Left renal cortex interstitium (tissue), 4 donors: ENCODE measurements at places on chromosomes 1 and 21.

DNA sequence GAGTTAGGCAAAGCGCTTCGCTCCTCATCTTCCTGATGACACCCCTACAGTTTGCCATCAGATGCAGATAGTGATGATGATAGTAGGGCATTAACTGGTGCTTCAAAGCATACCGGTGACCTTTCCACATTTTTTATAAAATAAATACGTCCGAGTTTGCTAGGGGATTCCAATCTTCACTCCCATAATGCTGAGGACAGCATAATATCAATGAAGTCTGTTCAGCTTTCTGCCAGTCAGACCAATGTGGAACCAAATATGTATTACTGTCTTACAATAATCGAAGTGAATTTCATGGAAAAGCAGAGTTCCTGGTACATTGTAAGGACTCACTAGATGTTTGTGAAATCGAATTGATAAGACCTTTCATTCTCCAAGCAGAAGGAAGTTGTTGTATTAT lies 258.7 kb downstream of the RYR2 start:
- DNase-seq: no peak

DNA sequence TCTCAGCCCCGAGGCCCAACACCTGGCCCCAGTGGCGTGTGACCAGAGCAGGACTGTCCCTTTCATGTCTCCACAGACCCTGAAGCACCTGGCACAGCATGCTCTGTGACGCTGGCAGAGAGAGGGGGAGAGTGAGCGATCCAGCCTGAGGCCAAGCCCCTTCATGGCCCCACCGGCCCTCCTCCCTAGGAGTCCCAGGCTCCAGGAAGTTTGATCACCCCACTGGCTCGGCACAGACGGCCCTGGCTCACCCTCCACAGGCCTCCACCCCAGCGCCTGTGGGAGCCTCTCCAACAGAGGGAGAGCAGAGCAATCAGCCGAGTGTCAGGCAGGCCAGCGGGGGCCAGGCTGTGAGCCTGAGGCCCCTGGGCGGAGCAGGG lies 11.0 kb downstream of the SH3BGRL3 start:
- DNase-seq: no peak

GRCh38 chr1:236228411-236228810 lies 53.3 kb downstream of the ERO1B start:
- DNase-seq: no peak

GRCh38 chr1:159867664-159868026 lies 5.2 kb upstream of the VSIG8 start:
- peak; percentile 73 for DNase-seq

GRCh38 chr1:209657918-209658317 lies 5.7 kb upstream of the LAMB3 start:
- DNase-seq: no peak

- no peak for DNase-seq
These were observed 79.2 kb downstream of the TMEM53 start for GRCh38 chr1:44594871-44595735.

DNA sequence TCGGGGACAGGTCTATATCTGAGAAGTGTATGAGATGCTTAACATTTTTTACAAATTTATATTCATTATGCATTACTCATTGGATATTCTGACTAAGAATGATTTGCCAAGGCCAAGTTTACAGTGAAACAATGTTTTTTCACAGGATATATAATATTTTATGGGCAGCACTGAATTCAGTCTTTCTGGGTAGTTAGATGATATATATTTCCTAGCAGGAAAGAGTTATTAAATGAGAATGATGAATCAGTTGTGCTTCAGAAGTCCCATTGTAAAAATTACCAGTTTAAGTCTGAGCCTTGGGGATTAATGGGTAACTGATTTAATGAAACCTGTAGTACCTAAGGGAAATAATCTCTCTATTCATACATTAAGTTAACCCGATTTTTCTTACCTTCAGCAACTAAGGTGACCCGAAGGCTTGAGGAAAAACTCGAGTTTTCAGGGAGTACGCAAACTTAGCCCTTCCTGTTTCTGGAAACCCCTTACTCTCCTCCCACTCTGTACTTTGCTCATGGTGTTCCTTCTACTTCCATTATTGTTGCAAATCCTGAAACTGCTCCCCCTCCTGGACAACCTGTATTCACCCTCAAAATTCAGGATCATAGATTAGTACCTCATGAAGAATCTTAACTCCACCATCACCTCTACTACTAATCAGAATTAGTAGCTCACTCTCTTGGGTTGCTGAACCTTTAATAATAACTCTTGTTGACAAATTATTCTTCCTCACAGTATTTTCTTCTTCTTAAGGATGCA lies 135.1 kb downstream of the AK5 start:
- no peak for DNase-seq

DNA sequence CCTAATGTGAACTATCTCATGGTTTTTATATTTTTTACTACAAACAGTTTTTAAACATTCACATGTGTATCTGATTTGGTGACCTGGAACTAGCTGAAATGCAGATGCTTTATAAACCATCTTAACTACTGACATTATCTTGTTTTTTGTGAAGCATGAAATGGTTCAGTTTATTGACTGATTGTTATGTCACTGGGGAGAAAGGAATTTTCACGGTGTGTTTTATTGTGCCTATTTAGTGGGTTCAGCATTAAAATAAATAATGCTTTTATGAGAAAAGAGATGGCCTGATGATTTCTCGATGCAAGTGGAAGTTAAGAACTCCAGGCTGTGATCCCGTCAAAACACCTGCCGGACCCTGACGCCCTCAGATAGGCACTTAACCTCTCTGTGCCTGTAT lies 79.9 kb upstream of the KIF26B start:
- DNase-seq: no peak

DNA sequence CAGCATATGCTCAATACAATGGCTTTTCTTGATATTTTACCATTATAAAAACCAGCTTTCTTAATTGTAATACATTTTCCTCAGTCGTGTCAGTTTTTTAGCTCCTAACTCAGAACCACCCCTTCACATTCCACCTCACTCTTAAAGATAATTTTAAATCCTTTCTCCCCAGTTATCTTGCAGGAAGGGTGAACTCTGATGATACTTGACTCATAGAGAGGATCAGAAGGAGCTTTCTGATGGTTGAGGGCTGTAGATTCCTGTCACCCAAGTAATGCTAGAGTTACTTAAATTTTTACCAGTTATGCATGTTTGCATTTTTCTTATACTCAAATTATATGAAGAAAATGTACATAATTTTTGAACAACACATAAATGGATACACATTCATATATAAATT lies 233.7 kb downstream of the NCAM2 start:
- no peak for DNase-seq

- no peak for DNase-seq
These were observed 17.6 kb downstream of the RNF11 start for GRCh38 chr1:51253691-51254090.

DNA sequence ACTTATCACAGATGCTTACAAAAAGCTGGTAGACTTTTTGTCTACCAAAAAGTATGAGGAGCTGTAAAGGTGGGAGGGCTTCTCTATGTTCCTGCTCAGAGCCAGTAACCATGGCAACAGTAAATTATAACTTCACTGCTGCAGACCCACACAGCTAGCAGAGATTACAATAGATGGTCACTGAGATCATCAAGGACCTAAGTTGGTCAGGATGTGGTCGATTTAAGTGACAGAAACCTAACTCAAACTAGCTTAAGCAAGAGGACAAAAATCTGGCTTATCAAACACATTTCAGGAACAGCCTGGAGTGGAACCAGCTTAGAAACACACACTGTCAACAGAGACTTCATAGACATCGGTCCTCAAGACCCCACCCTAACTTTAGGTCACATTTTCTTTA lies 113.4 kb upstream of the ATP1A1 start:
- DNase-seq: no peak

DNA sequence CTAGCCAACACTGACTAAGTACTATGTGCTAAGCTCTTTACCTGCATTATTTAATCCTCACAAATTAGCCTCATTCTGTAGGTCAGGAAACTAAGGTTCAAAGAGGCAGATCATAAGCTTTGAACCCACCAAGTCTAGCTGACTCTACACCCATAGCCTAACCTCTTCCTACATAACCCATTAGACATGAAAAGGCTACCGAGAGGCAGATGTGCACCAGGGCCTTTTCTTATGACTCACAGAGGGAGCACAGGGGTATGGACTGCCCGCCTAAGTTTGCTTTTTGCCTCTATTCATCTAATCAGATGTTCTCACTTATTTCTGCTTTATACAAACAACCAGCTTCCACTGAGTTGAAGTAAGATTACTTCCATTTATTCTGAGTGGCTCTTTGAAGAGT lies 31.5 kb downstream of the LBR start:
- no peak for DNase-seq

DNA sequence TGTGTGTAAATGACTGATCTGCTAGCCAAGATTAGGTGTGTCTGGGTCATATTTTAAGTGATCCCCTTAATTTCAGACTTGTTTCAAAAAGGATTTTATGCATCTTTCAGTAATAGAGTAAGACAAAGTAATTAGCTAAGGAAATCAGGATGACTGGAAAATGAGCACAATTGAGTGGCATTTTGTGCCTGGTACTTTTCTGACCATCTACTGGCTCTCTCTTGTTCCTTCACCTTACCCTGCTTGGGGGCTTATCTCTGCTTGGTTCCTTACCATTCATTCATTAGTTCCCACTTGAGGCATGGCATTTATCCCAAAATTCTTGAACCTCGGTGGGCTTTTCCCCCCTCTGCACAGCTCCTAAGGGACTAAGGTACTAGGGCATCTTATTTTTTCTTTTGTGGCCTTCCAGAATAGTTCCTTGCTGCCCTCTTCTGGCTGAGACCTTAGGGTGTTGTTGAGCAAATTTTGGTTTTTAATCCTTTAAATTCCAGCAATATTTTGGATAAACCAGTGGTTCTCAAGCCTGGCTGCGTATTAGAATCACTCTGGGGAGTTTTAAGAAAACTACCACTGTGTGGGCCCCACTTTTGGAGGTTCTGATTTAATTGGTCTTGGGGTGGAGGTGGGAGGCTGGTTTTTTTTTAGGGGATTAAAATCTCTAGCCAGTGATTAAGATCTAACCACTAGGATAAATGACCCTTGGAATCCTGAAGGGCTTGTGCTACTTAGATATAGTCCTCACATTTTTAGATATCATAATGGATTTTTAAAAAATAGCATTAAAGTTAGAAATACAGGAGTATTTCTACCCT lies 50.8 kb downstream of the HS2ST1 start:
- no peak for DNase-seq

GRCh38 chr1:25522031-25522655 lies 21.3 kb upstream of the LDLRAP1 start:
- DNase-seq: no peak

DNA sequence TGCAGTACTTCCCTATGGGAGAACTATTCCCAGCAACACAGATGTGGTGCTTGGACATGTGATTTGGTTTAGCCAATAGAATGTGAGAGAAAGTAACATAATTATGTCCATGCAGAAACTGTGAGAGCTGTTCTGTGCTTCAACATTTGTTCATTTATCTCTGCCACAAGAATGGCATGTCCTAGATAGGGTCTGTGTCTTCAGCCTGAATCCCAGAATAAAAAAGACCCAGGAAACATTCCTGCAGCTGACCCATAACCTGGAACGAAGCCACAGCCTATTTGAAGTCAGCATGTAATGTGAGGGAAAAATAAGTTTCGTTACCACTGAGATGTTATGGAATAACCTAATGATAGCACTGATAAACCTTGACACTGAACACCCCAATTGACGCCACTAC lies 552.0 kb upstream of the USP24 start:
- DNase-seq: no peak
